ENCODE measurements at places on chromosomes 2 and 18.

DNA sequence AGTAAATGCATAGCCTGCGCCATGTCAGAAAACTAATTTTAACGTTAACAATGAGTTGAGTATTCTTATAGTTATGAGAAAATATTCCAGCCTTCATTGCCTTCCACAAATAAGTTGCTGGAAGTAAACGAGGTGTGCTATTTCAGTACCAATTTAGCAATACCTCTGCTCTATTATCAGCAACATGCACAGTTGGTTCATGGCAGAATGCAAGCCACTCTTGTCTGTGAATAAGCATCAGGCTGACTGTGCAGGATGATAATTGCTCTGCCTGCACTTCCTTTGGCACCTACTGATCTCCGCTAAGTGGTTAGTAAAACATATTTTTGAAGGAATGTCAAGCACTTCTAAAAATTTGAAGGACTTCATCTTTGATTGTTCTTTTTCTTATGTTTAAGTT, 261.9 kb upstream of the SIX3 start:
- DNase-seq = no peak

DNA sequence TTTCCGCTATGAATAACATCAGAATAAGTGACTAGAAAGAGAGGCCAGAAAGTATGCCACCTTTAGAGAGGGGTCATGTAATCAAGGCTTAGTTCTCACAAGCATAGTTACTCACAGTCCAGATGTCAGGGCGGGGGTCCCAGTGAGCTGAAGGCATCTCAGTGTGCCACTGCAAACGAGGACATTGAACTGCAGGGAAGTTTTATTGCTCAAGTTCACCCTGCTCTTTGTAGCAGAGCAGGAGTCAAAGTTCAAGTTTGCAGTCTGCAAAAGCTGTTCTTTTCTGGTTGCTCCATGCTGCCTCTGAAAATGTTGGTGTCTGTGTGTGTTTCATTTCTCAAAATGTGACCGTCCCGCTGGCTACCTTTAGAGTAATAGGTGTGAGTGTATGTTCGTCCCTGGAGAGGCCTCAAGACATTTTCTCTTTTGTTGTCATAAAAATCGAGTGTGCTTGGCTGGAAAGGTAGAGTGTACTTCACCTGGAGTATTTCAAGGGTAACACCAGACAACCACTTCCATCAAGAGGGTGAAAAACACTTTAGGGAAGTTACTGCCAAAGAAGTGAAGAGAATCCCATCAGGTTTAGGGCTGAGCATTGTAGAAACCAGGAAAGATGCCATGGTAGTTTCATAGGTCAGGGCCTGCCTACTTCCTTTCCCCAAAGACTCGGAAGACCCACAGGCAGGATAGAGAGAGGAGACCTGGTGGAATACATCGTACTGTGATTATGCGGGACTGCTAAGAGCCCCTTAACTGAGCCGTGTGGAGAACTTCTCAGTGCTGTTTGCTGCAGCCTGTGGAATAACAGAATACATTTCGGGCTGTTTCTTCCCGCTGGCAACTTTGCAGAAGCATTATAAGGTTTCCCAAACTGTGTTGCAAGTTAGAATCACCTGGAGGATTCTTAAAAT, 89.9 kb downstream of the LYPD6 start:
- no peak for DNase-seq

DNA sequence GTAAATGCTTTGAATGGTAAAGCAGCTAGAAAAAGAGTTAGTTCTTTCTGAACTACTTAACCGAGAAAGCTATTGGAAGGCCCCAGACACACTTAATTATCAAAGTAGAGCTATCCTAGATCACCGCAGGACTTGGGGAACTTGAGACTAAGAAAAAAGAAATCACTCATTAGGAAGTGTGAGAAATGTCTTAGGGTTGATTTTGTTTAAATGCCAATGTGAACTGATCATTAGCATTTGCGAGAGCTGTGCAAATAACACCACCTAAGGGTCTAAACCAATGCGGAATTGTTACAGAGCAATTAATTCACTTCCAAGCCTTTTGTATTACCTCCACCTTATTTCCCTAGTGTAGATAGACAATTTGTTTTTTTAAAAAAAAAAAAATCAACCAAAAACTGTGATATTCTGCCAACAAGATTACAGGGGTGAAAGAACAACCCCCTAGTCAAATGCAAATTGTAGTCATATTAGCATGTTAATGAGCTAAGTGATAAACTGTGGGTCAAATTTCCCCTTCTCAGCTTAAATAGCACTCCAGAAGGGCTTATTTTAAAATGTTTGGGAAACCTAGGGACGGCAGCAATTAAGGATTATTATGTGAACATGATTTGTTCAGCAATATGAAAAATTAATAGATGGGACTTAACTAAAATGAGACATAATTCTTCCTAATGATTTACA, 246.2 kb upstream of the STON1 start:
- DNase-seq = no peak

DNA sequence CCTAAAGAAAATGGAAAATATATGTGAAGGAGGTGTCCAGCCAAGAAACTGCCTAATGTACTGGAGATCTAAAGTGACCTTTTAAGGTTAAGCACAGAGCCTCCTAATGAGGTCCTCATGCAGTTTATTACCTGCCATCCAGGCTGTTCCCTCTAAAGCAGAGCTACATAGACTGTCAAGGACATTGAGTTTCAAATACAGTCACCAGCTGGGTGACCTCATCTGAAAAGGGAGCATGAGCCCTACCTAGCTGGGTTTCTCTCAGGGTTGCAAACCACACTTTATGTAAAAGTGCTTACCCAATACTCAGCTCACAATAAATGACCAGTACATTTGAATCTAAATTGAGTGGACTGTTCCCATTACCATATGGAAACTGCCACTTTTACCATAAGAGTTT, 65.4 kb upstream of the CTNNA2 start:
- no peak for DNase-seq

DNA sequence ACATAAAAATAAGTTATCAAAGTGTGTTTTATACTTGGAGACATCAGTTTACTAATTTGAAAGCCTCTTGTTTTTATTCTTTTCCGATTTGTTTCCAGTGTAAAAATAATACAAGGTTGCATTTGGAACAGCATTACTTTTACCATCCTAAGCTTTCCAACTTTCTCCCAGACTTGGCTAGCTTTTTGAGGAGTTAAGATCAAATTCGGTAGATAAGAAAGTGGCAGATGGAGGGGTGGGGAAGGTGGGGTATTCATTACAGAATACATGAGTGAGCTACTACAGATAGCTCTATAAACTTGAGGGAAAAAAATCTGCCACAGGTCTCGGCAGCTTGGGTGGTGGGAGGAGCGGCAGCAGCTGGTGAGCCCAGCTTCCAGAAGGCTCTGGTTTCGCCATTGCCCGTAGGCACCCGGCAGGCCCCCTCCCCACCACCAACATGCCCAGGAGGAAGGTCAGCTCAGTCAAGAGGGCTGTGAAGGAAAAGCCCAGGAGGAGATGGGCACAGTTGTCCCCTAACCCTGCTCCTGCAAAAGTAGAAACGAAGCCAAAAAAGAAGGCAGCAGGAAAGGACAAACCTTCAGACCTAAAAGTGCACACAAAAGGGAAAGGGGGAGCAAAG, 18.6 kb upstream of the RMC1 start:
- no peak for DNase-seq

DNA sequence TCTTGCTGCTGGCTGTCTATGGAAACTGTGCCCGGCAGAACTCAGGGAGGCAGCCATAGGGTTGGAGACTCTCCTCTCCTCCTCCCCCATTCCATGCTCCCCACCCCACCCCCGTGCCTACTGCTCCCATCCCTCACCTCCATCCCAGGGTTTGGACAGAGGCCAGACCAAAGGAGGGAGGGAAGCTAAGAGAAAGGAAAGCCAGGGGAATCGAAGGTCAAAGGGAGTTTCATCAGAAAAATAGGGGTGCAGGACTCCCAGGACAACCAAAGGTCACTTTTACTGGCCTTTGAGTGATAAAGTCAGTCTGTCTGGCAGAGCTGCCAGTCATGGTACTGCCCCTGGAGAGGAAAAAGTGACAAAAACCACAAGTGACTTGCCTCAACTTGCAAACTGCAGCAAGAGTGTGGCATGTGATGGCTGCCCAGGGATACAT, 187.3 kb upstream of the CTAGE1 start:
- DNase-seq = no peak

DNA sequence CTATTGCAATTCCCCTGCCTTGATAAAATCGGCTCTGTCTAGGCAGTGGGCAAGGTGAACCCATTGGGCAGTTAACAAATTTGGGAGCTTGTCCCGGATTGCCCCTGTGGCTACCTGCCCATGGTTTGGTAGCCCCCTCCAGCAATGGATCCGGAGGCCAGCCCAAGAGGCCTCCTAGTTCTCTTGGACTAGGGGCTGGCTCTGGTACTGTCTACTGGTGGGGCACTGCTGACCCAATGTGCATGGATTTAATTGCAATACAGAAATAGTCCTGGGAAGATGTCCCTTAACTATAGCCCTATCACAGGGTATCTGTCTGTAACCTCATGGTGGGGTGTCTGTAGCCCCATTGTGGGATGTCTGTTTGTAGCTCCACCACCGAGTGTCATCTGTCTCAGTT, 37.5 kb upstream of the SH3RF3 start:
- no peak for DNase-seq

- no peak for DNase-seq
Measured at GRCh38 chr2:98253461-98254070, 92.7 kb upstream of the CNGA3 start.

DNA sequence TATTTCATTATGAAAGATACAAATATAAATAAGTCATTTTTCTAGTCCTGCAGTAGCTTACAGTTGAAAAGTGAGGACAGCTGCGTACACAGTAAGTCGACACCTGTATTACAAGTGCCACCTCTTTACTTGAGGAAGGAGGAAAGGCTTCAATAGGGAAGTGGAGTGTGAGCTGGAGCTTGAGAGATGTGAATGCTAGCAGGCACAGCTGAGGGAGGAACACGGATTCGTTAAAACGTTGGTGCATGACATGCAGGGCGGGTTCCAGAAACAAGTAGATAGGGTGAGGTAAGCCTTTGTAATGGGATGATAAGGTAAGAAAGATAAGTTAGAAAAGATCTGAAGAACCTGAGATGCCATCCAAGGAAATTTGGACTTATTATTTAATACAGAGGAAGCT, 98.1 kb upstream of the CSRNP3 start:
- no peak for DNase-seq

DNA sequence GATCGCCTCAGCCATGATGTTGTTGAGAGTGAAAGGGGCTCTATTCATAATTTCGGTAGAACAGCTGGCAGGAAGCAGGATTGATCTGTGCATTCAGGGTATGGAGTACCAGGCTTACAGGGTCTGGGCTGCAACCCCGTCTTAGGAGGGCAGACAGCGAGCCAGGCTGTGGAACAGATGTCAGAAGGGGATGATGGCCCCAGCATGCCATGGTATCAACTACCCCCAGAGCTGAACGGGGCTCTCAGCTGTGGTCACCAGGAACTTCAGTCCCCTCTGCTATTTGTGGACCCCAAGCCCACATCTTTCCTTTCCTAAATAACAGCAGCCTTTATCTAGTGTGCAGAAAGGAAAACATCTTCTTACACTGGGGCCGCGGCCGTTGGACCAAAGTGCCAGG, 422.2 kb upstream of the SALL3 start:
- DNase-seq = no peak

GRCh38 chr2:113858764-113859163, 31.1 kb upstream of the ACTR3 start:
- DNase-seq = no peak

- DNase-seq = no peak
Measured at GRCh38 chr18:43681661-43682060, 404.4 kb upstream of the SYT4 start.

DNA sequence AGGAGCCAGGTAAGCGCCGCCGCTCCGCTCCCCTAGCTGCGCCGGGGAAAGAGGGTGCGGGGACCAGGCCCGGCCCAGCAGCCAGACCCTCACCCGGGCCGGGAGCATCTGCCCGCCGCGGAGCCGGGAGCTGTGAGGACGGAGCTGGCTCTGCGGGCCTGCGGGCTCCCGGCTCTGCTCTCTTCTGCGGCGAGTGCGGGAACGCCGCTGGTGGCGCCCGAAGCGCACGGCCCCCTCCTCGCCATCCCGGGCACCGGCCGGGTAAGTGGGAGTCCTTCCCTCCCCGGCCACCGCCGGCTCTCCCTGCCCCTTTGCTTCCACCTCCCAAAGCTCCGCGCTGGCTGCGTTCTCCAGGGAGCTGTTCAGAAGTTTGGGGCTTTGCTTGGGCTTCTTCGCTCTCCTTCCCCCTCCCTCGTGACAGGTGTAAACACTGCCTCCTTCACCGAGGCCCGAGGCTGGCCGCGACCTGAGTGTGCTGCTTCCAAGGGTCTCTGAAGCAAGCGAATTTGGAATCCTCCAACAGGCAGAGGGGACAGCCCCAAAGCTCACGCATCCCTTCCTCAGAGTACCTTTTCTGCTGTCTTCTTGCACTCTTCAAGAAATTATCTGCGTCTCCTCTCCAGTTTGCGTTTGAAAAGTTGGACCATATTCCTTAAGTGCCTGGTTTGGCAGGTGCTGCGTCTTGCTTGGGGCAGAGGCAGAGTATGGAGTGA, 632 bp downstream of the AFTPH start:
- no peak for DNase-seq

DNA sequence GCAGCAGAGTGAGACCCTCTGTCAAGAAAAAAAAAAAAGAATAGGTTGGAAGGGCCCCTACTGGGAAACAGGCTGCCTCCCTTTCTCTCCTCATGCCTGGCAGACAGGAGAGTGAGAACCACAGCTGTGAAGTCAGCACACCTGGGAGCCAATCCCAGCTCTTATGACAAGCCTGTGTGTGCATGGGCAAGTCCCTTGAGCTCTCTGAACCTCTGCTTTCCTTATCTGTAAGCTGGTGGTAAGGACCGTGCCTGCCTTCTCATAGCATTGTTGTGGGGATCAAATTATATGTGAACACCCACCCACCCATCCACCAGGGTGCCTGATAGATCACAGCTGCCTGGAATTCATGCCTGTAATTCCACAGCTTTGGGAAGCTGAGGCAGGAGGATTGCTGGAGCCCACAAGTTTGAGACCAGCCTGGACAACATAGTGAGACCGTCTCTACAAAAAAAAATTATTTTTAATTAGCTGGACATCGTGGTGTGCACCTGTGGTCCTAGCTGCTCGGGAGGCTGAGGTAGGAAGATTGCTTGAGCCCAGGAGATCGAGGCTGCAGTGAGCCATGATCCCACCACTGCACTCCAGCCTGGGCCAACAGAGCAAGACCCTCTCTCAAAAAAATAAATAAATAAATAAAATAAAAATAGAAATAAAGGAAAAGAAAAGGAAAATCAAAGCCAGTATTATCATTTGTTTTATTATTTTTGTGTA, 66.9 kb upstream of the MCFD2 start:
- no peak for DNase-seq

GRCh38 chr2:105144152-105144940, 97.2 kb upstream of the GPR45 start:
- no peak for DNase-seq

Data from keratinocyte (primary cell).